ENCODE measurements at places on chromosomes 3 and 15. TPM values are rescaled to one million over a fixed set of nuclear protein-coding genes. Genes with fewer than 3 reads are reported as not detected.

DNA sequence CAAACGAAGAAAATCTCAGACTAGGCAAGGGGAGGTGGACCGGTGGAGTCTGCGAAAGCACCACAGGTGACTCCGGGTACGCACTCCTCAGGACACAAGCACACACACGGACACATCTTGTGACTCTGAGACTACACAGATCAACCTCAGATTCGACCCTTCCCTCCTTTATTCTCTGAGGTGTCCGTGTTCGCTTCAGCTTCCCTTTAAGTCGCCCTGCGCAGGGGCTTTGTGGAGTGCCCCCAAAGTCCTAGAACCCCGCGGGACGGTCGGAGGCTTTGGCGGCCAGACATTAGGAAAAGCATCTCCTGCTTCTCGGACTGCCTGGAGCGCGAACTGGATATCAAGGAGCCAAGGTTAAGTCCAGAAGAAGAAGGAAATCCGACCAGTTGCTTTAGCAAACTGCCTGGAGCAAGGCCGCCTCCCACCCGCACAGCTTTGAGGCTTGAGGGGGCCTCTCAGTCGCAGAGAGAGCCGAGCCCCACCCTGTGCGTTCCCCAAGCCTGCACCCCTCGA lies 730 bp downstream of the DGKG start:
- DNase-seq = no peak

- DNase-seq = no peak
Observed at GRCh38 chr3:181715571-181716340, 4.0 kb downstream of the SOX2 start.

Gene ACOX2
- total RNA-seq = not detected

Gene GOLGA6A
- 0.40 TPM for total RNA-seq

Gene ZXDC
- total RNA-seq = 34.7 TPM

GRCh38 chr15:67531379-67531914 lies 10.5 kb downstream of the C15orf61 start:
- no peak for DNase-seq

Gene UROC1
- not detected for total RNA-seq

DNA sequence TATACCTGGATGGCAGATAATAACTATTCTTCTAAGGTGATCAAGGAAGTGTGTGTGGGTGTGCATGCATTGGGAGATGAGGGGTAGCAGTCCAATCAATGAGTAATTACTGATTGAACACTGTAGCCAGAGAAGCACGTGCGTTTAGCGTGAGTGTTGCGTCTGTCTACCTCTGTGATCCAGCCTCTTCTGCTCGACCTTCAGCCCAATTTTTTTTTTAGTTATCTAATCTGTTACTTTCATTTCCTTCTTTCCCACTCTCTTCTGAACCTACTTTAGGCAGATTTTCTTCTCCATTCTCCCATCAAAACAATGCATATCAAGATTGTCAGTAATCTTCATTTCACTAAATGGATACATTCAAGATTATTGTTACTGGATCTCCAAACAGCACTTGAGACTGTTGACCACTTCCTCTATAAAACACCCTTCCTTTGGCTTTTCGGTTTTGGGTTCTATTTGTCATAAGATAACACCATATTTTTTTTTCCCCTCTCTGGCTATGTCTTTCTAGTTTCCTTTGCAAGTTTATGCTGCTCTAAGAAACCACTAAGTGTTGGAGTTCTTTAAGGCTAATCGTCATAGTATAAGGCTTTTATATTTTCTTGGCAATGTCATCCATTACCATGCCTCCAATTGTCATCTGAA lies 41.0 kb downstream of the MCTP2 start:
- no peak for DNase-seq

Gene TMC3
- total RNA-seq = not detected

DNA sequence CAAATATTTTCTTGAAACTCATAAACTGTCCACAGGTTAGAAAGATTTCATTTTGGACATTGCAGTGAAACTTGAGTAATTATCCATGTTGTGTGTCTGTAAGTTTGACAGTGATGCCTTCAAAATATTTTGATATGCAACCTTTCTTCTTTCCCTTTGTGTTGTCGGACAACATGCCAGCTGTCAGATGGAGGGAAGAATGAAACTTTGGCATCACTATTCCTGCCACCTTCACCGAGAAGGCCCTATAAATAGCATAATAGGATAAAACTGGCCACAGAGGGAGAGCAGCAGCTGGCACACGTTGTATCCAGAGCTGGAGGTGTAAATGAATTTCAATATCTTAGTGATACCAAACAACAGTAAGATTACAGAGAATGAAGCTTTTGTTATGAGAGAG lies 436.7 kb upstream of the CFAP20DC start:
- no peak for DNase-seq

DNA sequence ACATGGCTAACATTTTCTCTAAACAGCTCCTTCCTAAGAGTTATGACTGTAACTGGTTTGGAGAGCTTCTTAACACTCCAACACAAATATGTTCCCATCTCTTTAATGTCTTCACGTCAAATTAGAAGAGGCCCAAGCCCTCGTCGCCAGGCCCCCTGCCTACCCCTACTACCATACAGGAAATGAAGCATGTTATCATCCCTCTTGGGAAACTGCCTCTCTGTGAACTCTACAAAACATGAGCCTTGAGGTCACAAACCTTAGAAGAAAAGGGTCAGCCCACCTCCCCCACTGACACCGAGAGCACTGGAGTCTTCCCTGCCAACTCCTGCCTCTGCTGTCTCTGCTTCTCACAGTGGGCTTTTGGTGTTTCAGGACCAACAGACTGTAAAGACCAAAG lies 243.1 kb upstream of the STT3B start:
- no peak for DNase-seq

GRCh38 chr15:29542994-29543393 lies 273.4 kb upstream of the NSMCE3 start:
- DNase-seq = no peak
